ENCODE measurements at places on chromosomes 13 and 19. TPM values are rescaled to one million over a fixed set of nuclear protein-coding genes. Genes with fewer than 3 reads are reported as not detected.

The PTPRH gene
- not detected for total RNA-seq

The PLIN4 gene
- total RNA-seq: 0.63 TPM

The ZNF835 gene
- 11.0 TPM for total RNA-seq

The PALM gene
- 123 TPM for total RNA-seq

The USHBP1 gene
- total RNA-seq: 1.3 TPM

All from parietal lobe (tissue), 2 donors.